ENCODE measurements at places on chromosomes 3 and 15.

- DNase-seq: no peak
These were observed 33.8 kb downstream of the CCDC66 start for GRCh38 chr3:56590814-56591213.

DNA sequence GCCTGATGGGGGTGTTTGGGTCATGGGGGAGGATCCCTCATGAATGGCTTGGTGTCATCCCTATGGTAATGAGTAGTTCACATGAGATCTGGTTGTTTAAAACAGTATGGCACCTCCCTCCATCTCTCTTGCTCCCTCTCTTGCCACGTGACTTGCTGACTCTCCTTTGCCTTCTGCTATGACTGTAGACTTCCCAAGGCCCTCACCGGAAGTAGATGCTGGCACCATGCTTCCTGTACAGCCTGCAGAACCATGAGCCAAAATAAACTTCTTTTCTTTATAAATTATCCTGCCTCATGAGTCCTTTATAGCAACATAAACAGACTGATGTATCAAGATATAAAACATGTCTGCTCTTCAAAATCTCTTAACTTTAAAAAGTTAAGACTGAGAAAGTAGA lies 96.1 kb downstream of the TFDP2 start:
- no peak for DNase-seq

DNA sequence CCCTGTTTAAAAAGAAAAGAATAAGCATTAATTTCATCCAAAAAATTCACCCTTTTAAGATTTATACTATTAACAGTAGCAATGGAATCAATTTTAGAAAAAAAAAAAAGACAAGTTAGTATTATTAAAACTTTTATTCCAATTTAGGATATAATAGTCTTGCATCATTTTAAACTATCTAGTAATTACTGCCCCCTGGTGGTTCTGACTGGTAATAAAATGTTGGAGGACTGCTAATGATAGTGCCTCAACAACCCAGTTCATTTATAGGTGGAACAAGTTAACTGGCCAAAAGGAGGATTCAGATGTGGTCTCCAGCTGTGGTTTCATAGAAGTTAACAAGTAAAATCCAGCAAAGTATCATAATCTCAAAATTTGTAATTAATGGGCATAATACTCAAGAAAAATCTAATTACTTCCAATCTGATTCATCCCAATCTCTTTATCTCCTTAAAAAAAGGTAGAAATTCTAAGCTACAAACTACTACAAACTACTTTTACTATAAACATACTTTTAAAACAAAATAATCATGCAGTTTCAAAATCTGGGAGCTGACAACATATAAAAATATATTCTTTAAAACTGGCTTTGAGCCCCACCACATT lies 30.7 kb upstream of the WDR49 start:
- no peak for DNase-seq

GRCh38 chr15:26355472-26356074 lies 417.3 kb downstream of the GABRB3 start:
- DNase-seq: no peak

Data from GM19239 (cell line).